AG20443 (cell line): ENCODE measurements at places on chromosomes 1 and 21.

- DNase-seq, result no peak
Measured at GRCh38 chr1:66237722-66238479, 296.1 kb upstream of the SGIP1 start.

- no peak for DNase-seq
Measured at GRCh38 chr21:32442566-32443318, 30.2 kb downstream of the EVA1C start.

GRCh38 chr1:236307435-236307834 lies 25.7 kb upstream of the ERO1B start:
- DNase-seq, result no peak

GRCh38 chr1:91752324-91752723 lies 133.6 kb downstream of the TGFBR3 start:
- no peak for DNase-seq

DNA sequence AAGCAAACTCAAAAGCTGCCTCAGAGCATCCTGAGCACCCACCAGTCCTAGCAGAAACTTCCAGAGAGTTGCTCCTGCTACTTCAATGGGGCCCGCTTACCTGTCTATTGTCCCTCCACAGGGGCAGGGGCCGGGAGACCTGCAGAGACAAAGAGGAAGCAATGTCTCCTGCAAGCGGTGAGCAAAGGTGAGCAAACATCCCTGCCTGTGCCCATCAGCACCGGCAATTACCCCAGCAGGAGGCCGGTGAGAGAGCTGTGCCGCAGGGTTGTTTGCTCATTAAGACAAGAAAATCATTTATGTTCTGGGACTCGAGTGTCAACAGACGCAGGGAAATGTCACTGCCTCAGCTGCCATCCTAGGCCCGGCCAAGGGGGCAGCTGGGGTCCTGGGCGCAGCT lies 53.8 kb upstream of the TARDBP start:
- DNase-seq, result no peak

DNA sequence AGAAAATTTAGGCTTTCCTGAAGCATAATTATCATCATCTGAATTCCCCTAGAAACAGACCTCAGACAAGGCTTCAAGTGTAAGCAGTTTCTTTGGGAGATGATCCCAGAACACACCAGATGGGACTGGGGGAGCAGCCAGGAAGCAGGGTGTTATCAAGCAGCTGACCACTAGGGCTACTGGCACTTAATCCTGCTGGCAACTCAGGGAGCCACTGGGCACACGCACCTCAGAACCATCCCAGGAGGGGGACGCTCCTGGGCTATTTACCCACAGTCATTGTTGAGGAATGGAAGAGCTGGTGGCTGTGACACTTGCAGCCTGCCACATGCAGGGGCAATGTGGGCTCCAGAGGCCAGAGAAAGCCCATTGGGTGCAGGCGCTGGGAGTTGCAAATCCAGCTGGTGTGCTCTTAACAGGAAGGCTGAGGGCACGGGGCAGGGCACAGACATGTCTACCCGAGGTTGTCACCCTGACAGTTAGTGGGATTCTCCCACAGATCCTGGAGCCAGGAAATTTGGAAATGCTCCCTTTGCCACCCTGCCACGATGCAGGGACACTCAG lies 15.1 kb upstream of the IL22RA1 start:
- DNase-seq, result peak; percentile 66

DNA sequence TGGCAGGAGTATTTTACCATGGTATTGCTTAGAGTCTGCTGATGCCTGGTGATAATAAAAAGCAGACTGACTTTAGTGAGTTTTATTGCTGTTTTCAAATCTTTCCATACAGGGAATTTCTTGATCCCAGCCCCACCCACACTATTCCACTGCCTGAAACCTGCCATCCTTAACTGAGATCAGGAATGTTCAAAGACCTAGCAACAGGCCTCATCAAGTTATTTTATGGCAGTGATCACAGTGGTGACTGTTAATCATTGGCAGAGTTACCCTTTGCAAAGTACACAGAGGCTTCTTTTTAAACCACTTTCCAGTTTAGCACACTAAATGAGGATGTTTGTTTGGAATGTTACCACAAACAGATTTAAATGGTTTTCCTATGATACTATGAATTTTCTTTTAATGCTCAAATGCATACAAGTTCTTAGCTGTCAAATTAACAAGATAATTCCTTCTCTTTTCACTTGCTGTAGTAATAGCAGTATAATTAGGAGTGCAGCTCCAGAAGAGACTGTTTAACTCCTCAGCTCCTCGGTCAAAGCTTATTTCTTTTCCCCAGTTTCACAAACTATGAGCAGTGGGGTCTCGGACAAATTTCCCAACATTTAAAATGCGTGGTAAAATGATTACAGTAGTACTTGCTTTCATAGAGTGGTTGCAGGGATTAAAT lies 69.9 kb upstream of the USP25 start:
- peak; percentile 24 for DNase-seq

- DNase-seq, result no peak
Measured at GRCh38 chr1:8754247-8754650, 63.2 kb downstream of the RERE start.

- DNase-seq, result no peak
Measured at GRCh38 chr1:2789986-2790581, 11.4 kb downstream of the TTC34 start.

DNA sequence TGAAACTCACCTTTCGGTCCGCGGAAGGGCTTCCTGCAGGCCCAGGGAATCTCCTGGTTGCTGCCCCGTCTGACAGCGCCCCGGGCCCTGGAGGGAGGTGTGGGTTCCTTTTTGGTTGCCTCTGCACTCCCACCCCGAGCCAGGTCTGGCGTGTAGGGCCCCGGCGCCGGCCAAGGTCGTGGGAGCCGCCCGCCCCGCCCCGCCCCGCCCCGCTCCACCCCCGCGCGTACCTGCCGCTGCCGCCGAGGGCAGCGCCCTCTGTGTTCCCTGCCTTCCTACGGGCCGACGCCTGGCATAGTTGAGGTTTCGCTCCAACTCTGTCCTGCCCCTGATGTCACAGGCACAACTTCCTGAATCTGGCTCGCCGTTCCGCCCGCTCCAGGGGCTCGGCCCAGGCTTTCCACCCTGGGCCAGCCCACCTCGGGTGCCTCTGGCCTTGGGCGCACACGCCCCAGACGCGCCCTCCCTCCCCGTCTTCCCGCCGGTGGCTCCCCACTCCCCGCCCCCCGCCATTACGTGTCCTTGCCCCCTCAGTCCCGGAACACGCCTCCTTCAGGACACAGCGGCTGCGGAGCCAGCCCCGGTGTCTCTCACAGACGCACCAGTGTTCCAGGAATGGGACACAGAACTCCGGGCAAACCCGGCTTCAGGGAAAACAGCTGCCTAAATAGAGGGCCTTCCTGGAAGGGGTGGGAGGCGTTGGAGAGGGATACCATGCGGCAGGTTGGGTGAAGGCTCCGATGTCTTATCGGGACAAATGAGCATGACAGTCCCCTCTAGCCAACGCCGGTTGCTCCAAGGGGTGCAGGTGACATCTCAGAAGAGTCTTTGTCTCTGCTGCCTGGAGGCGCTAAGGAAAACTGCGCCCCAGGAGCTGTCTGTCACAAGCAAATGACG lies at the start of gene KIAA0040:
Gene KIAA0040, minus strand, starts transcription at position 147 of the 897 bp plus-strand sequence. CDS start 31,763 bp downstream, outside the sequence.
- DNase-seq, result peak; percentile 54

DNA sequence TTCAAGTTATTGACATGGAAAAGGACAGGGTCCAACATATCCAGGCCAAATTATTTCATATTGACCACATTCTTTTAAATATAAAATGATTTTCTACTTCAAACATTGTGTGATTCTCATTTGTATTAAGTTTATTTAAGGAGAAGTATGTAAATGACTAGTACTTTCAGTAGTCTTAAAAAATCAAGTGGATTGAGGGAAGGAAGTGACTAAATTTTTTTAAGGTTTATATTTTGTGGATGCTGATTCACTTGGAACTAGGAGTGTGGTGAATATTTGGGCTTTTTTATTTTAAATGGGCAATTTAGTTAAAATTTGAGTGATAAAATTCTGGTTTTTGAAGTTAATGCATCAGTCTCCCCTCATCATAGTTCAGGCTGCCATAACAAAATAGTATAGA lies 10.1 kb downstream of the PRRC2C start:
- DNase-seq, result no peak

- DNase-seq, result no peak
Measured at GRCh38 chr1:167016100-167016750, 27.1 kb downstream of the MAEL start.

- DNase-seq, result no peak
Measured at GRCh38 chr1:13702425-13703127, 2.6 kb downstream of the PRDM2 start.
